NCI-H1048 (cell line): ENCODE measurements at places on chromosomes 7 and 10.

- DNase-seq, result no peak
Observed at GRCh38 chr10:22427101-22427500, 81.8 kb downstream of the SPAG6 start.

DNA sequence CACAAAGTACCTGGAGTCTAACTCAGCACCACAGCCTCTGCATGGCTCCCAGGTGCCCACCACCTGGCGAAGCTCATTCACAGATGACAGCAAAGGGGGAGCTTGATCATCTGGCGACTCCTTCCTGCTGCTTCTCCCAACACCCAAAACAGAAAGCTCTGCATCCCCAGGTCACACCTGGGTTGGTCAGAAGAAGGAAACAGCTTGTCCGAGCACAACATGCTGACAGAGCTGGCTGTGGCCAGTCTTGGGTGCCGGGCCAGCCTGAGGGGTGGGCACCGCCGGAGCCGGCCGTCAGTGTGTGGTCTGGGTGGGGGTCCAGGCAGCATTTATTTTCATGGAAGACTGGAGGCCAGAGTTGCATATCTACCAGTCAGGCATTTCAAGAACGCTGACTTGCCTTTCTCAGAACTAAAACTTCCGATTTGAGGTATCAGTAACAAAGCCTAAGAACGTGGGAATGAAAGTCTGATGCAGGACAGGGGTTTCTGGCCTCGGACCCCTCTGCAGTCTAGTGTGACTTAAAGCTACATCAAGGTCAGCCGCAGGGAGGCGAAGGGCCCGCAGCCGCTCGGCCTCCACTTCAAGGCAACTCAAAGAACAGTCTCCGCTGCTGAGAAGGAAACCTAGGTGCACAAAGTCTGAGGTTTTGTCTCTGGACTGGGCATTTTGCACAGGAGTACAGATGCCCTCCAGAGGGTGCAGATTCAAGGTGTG lies 109.6 kb downstream of the CYTH3 start:
- no peak for DNase-seq

- DNase-seq, result no peak
Observed at GRCh38 chr10:86642021-86642420, 12.3 kb upstream of the OPN4 start.

- DNase-seq, result no peak
Observed at GRCh38 chr7:95929710-95930280, 157.4 kb downstream of the DYNC1I1 start.

DNA sequence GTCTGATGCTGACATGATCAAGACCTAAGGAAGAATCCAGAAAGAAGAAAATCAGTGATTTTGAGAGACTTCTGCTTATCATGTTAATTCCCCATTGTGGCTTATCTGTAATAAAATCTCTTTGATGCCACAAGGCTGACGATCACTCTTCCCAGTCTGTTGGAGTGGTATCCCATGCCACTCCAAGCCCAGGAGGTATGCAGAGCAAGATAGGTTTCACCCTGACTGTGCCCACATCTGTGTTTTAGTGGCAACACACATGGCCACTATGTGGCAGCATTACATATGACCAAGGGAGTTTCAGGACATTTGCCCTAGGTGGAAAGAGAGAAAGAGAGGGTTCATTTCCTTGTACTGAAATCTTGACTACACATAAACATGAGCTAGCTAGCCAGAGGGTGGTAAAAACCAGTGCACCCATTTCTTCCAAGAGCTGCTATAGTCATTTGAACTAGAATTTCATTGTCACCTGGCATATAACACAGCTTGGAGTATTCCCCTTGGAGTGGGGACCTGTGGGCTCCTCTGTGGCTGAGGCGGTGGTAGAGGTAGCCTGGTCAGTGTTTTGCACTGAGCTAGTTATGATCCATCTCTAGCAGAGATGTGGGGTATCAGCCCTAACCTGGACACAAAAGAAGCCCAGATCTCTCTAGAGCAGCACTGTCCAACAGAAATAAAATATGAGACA lies 20.8 kb downstream of the LAMB4 start:
- DNase-seq, result no peak

DNA sequence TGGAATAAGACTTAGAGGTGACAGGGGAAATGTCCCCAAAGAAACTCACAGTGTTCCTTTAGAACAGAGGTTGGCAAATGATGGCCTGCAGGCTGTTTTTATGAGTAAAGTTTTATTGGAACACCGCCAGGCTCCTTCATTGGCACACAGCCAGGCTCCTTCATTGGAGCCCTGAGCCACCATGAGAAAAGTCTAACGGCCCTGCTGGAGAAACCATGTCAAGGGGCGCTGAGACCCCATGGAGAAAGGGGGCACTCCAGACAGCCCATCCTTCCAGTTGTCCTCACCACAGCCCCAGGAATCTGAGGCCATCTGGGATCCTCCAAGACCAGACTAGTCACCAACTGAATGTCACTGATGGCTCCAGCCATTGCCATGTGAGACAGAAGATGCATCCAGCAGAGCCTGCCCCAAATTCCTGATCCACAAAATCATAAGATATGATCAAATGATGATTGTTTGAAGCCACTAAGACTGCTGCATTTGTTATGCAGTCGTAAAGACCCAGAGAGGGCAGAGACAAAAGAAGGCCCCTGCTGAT lies 88.2 kb upstream of the GPR26 start:
- DNase-seq, result no peak

GRCh38 chr10:70564901-70565351 lies 37.6 kb downstream of the PRF1 start:
- DNase-seq, result no peak

GRCh38 chr10:126702181-126702580 lies 31.7 kb upstream of the C10orf90 start:
- no peak for DNase-seq

- DNase-seq, result no peak
Observed at GRCh38 chr7:41769162-41769561, 66.3 kb upstream of the INHBA start.

GRCh38 chr10:89384474-89385340 lies 6.9 kb downstream of the IFIT1B start:
- no peak for DNase-seq

DNA sequence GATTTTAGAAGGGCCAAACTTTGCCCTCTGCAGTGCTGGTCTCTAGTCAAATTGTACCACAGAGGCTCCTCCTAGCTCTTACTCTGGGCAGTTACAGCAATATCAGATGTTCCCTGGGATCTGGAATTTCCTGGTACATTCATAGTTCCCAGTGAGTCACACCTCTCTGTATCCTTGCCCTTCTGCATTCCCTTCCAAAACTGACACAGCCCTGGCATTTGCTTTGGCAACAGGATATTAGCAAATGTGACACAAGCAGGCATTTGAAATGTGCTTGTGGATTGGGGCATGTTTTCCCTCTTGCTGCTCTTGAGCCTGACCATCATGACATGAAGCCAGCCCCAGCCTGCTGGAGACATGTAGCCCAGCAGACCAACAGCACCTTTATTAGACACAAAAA lies 284.7 kb upstream of the AKR1E2 start:
- DNase-seq, result no peak

DNA sequence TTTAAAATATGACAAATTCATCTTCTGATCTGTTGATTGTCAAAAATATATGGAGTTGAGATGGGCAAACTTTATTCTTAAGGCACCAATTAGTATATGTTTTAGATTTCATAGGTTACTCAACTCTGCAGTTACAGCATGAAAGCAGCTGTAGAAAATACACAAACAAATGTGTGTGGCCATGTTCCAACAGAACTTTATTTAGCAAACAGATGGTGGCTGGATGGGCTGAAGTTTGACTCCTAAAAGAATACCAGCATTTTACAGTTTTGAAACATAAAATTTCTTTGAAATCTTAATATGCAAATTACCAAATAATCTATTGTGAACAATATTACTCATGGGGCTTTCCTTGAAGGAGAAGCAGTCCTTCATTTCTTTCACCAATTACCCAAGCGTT lies 1206.0 kb upstream of the LRRTM3 start:
- DNase-seq, result no peak
